ENCODE measurements at places on chromosomes 13 and 19.

- no peak for DNase-seq
These were observed 502.3 kb downstream of the KCTD12 start for GRCh38 chr13:76383676-76384461.

DNA sequence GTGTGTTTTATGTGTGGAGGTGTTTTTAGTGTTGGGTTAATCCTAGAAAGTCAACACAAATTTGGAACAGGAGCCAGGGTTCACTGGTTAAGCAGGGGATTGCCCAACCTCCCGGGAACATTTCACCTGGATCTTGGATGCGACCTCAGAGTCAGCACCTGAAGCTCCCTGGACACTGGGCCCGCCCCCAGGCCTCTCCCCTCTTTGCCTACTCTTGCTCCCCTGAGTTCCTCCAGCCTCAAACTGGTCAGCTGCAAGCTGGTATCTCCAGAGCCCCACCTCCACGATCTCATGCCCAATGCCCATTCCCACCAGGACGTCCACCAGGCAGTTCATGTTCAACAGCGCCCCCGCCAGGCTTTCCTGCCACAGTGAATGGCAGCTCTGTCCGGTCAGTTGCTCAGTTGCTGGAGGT lies 9.7 kb downstream of the HSD17B14 start:
- no peak for DNase-seq

GRCh38 chr13:54162069-54162468 lies 1133.5 kb downstream of the OLFM4 start:
- DNase-seq, result no peak

DNA sequence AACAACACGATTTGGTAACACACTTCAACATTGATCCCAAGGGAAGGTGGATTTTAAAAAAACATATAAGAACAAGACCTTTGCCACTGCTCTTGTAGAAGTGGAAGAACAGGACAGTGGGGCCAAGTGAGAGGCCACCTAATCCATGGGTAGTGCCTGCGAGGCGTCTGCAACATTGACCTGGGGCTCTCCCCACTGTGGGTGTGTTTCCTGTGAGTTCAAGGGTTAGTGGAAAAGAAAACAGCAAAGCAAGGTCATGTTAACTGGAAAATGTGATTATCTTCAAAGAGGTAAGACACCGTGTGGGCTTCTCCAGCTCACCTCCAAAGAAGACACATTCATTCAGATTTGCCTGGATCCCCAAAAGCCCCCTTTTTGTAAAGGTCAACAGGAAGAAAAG lies 327.0 kb downstream of the UQCRFS1 start:
- no peak for DNase-seq

GRCh38 chr13:114147803-114148520 lies 15.5 kb upstream of the RASA3 start:
- no peak for DNase-seq

DNA sequence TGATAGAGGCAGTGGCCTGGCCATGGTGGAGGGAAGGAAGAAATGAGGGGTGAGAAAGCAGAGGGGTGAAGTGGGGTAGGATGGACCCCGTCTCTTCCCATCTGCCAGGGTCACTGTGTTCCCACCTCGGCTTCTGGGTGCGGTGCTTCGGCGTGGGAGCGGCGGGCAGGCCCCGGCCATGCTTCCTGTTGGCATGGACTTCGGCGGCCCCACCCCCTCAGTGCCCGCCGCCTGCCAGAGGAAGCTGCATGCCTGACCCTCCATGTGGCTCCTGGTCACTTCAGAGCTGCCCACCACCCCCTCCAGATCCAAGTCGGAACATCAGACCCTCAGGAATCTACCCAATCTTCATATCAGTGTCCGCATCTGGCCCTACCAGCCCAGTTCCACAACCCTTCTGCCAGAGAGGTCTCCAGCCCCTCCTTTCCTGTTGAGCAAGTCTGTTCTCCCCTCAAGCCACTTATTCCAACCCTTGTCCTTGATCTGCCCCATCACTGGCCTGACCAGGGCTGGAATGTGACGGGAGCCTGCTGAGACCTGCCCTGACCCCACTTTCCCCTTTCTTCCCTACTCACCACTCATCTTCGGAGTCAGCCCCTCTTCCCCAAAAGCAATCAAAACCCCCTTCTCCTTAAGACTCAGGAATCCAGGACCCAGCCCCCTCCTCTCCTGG lies 1.5 kb downstream of the KCNN4 start:
- no peak for DNase-seq

DNA sequence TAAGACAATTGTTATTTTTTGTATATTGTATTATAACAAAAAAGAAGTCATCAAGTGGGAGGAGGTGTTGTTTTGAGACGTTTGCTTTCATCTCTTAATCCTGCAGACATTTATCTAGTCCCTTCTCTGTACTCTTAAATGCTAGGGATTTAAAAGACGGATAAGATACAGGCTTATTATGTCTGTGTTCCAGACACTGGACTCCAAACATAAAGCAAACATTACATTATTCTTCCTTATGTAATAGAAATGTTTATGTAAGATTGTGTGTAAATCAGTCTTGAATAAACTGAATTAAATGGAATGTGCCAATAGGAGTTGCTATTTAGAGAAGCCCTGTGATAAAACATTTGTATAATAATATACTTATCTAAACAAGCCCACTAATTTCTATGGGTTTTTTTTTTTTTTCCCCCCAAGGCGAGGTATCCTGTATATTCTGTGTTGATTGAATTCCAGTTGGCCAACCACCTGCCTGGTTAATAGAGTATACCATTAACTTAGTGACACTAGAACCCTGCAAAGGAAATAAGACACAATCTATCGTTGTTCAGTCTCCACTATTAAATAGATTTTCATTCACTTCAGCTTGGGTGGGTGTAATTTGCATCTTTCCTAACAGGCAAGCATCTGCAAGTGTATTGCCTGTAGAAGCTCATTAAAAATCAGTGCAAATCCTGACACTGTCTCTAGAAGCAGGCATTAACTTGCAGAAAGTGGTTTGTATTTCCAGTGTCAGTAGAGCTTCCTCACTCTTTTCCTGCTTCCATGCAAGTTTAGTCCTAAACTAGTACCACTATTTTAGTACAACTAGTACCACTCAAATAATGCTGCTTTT lies 69.0 kb downstream of the LRCH1 start:
- no peak for DNase-seq

GRCh38 chr13:33794576-33794975 lies 23.4 kb upstream of the RFC3 start:
- DNase-seq, result no peak

GRCh38 chr13:40784540-40784939 lies 4.9 kb upstream of the SLC25A15 start:
- no peak for DNase-seq

DNA sequence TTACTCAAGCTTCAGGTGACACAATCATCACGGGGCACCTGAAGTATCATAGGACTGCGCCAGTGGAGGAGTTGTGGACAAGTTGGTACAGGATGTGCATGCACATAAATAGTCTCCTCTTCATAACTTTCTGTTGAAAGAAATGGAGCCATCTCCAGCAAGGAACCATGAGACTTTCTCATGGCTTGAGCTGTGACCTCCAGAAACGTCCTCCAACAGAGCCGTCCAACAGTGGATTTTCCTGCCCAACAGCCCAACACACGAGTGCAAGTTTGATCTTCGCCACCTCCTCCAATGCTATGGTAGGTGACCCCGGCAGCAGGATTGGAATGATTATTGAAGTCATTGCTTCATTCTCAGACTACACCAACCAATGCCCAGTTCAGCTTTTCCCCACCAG lies 105.1 kb upstream of the ZNF507 start:
- no peak for DNase-seq

- DNase-seq, result no peak
These were observed 10.6 kb upstream of the LRRC25 start for GRCh38 chr19:18408053-18408476.

DNA sequence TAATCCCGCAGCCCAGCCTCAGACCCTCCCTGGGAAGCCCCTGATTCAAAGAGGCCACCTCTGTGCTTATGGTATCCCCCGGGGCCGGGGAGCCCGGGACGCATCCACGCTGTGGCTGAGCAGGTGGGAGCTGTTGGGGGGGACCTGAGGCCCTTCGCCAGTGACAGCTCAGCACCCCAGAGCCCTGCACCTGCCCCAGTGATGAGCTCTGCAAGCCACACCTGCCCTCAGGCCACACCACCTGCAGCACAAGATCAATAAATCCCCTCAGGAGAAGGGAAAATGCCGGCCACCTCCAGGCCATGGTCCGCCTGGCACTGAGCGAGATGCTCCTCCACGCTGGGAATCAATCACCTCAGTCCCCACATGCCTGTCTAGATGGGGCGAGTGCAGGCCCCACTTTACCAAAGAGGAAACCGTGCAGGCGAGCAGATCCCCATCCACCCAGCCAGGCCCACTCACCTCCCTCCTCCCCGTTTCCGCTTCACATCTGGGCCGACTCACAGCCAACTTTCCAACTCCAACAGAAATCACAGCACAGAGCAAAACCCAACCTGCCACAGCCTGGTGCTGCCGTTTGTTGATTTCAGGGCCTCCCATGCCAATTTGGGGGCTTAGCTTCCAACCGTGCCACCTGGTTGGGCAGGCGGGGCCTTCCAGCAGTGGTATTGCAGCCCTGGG lies 12.8 kb downstream of the MOB3A start:
- DNase-seq, result peak; percentile 78

GRCh38 chr19:6047256-6047655 lies 63.0 kb downstream of the RFX2 start:
- no peak for DNase-seq

- DNase-seq, result peak; percentile 43
These were observed 653 bp downstream of the TMTC4 start for GRCh38 chr13:100673713-100674571.

DNA sequence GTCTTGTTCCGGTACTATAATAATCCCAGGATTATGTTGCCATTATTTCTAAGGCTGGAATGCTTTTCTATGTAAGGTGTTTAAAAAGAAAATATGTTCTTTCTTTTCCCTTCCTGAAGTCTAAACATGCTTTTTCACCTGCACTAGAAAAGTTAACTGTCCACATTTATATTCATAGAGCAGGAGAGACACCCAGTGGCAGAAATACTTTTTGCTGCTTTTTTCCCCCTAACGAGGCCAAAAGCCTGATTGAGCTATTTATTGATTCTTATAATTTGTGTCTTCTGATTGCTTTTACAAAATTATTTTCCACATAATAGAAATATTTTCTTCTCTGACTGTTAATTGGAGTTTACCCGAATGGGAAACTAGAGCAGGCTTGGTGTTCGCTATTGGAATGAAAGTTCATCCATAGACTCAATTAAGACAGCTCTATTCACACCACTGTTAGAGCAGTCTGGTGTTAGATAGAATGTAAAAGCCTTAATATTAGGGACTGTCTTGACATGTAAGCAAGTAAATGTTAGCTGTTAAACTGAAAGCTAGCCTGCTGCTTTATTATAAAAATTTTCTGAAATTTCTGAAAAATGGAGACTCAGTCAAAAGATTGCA lies 15.8 kb downstream of the GPR180 start:
- peak; percentile 27 for DNase-seq

- peak; percentile 2 for DNase-seq
These were observed 18.3 kb downstream of the RASA3 start for GRCh38 chr13:114114006-114114640.

DNA sequence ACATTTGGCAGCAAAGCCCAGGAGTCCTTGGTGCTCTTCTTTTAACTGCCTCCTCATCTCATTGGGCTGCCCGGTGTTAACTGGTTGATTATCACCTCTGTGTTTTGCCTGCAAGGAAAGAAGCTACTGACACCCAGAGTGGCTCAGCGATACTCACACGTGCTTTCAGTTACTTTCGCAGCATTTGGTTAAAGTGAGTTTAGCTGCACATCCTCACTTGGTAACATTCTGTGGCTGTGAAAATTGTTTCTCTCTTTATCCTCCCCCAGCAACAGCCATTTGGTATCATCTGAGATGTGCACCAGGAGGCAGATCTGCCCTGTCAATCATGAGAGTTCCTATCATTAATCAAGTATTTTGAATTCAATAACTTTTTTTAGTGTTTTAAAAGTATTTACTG lies 44.6 kb upstream of the GPR183 start:
- DNase-seq, result peak; percentile 45

GRCh38 chr13:72804301-72804700 lies 22.4 kb downstream of the PIBF1 start:
- DNase-seq, result no peak

DNA sequence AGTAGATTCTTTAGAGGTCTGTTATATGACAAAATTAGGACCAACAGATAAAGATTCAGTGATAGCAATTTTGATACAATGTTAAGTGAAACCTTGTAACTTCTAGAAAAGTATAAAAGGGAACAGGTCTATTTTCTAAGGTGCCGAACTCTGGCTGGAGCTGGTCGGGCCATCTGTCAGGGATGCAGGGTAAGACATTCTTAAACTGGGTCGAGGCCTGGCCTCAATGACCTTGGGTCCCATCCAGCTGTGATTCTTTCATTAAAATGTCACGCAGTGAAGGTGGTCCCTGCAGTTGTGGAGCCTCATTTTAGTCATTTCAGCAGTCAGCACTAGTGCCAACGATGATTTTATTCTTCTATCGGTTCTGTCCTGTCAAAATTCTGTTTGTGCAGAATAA lies 271.9 kb upstream of the SPRY2 start:
- no peak for DNase-seq

GRCh38 chr13:106110241-106110855 lies 425.1 kb downstream of the EFNB2 start:
- DNase-seq, result no peak

- no peak for DNase-seq
These were observed 1268.2 kb downstream of the SLITRK1 start for GRCh38 chr13:82614086-82614485.

GRCh38 chr19:30402436-30403202 lies 30.4 kb downstream of the ZNF536 start:
- DNase-seq, result no peak

GRCh38 chr19:49846408-49846807 lies 4.6 kb upstream of the PTOV1 start:
- no peak for DNase-seq
